ENCODE measurements at places on chromosomes 6 and 20. TPM values are rescaled to one million over a fixed set of nuclear protein-coding genes. Genes with fewer than 3 reads are reported as not detected.
A peak's percentile ranks its signal among the peaks of the same experiment; 100 is the strongest.

The NKAIN4 gene
- not detected for total RNA-seq

The TNFRSF6B gene
- 6.7 TPM for total RNA-seq

The TFAP2D gene
- total RNA-seq, result not detected

The SLC12A5 gene
- total RNA-seq, result 0.50 TPM

DNA sequence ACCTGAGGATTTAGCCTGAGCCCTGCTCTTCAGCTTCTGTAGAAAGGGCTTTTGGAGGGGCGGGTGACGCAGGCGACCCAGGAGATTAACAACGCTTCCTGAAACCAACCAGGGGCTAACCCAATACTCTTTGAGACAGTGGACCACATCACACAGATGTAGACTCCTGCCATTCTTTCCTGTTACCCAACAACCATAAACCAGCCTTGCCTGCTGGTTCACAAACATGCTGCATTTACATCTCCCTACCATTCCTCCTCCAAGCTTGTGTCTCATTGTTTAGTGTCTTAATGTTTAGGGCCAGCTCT, 28.3 kb downstream of the PPP1R16B start:
- no peak overlapping the region for H3K27ac ChIP-seq
- no peaks in the 10 kb centered on the region for H3K36me3 ChIP-seq
- H3K4me3 ChIP-seq, result no peak overlapping the region
- H3K4me1 ChIP-seq, result no peaks in the 10 kb centered on the region
- no peaks in the 10 kb centered on the region for H3K27me3 ChIP-seq
- DNase-seq, result no peak

- DNase-seq, result no peak
- H3K4me3 ChIP-seq, result no peak overlapping the region
- H3K36me3 ChIP-seq, result no peaks in the 10 kb centered on the region
- no peak overlapping the region for H3K27ac ChIP-seq
Measured at GRCh38 chr6:13190376-13190775, 138.0 kb downstream of the TBC1D7 start.

- no peaks in the 10 kb centered on the region for H3K27me3 ChIP-seq
- no peak overlapping the region for H3K27ac ChIP-seq
- H3K36me3 ChIP-seq, result no peaks in the 10 kb centered on the region
Measured at GRCh38 chr6:73030257-73030656, 195.0 kb downstream of the KHDC1L start.

DNA sequence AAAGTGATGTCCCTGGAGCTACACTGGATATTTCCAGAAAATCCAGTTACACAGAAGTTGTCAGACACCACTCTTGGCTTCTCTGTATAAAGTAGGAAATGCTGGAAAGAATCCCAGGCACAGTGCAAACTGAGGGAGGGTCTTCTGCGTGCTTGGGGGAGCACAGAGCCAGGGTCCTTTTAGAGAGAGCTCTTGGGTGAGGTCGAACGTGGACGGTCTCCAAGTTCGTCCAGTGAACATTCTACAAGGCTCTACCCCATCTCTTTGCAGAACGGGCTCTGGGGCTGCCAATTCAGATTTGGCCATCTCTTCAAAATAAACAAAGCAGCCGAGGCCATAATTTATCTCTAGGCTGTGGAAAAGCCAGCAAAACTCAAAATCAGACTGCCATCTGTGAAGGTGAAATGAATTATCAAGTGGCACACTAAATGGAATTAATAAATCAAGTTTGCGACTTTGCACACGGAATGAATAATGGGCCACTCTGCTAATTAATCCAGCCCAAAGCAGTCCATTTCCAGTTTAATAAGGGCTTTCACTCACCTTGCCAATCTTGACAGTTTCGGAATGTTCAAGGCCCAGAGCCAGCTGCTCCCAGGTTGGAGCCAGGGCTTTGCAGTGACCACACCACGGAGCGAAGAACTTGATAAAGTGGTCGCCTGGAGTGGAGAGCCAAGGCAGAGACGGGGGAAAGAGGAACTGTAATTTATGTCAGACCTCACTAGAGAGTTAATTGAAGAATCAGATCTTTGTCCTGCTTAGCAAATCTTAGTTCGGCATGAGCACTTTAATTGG, 19.3 kb downstream of the TXNDC5 start:
- H3K4me1 ChIP-seq, result no peaks in the 10 kb centered on the region
- no peak for DNase-seq
- H3K27ac ChIP-seq, result no peak overlapping the region
- no peaks in the 10 kb centered on the region for H3K27me3 ChIP-seq
- peaks cover 10% of the 10 kb centered on the region for H3K36me3 ChIP-seq
- H3K4me3 ChIP-seq, result no peak overlapping the region

GRCh38 chr6:12232339-12232738, 57.8 kb upstream of the EDN1 start:
- H3K27me3 ChIP-seq, result no peaks in the 10 kb centered on the region
- H3K36me3 ChIP-seq, result no peaks in the 10 kb centered on the region
- H3K4me1 ChIP-seq, result peaks cover 6% of the 10 kb centered on the region
- H3K4me3 ChIP-seq, result no peak overlapping the region
- DNase-seq, result peak; percentile 85

DNA sequence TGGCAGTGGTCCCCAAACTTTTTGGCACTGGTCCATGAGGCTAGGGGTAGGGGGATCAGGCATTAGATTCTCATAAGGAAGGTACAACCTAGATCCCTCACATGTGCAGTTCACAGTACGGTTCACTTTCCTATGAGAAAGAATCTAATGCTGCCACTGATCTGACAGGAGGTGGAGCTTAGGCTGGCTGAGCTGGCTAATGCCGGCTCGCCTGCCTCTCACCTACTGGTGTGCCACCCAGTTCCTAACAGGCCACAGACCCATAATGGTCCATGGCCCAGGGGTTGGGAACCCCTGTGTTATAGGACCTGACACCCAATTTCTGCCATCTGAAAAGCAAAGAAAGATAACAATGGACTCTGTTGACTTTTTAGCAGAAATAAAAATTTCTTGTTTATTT, 199.6 kb downstream of the GMPR start:
- no peak for DNase-seq
- no peaks in the 10 kb centered on the region for H3K27me3 ChIP-seq
- H3K27ac ChIP-seq, result no peak overlapping the region
- no peaks in the 10 kb centered on the region for H3K36me3 ChIP-seq
- no peaks in the 10 kb centered on the region for H3K4me1 ChIP-seq

Data from fibroblast of lung (primary cell).